A172 (cell line): ENCODE measurements at places on chromosomes 2 and 18. TPM values are rescaled to one million over a fixed set of nuclear protein-coding genes. Genes with fewer than 3 reads are reported as not detected.

Gene CYP27C1
- 1.1 and 3.0 TPM in 2 replicates for total RNA-seq

Gene GPR39
- 3.6 and 4.7 TPM in 2 replicates for total RNA-seq

DNA sequence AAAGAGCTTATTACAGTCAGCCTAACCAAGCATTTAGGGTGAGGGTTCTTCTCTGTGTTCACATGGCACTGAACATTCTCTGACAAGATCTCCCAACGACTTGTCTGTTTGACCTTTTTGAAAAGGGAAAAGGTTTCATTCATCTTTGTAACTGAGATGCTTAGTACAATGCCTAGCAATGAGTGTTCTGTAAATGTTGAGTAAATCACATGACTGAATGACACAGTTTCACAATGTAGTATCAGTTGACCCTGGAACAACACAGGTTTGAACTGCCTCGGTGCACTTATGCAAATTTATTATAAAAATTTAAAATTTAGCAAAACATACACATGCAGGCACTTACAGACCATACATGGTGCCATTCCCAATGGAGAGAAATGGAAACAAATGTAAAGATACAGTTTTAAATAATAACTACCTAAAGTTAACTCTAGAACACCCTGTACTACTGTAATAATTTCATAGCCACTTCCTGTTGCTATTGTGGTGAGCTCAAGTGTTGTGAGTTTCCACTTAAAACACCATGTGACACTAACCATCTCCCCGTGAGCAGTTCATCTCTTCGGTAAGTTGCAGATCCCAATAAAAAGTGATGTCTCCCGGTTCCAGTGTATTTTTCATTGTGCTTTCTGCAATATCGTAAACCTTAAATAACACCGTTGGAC is 34.1 kb upstream of the VWC2L start:
- DNase-seq = no peak

GRCh38 chr18:79523206-79523735 is 127.5 kb downstream of the NFATC1 start:
- no peak for DNase-seq

Gene CERKL
- total RNA-seq = 0.71 and 1.2 TPM in 2 replicates
